Astrocyte of the hippocampus (primary cell): ENCODE measurements at places on chromosomes 6 and 20.
A peak's percentile ranks its signal among the peaks of the same experiment; 100 is the strongest.

- no peak for DNase-seq
These were observed 269.4 kb downstream of the RNF144B start for GRCh38 chr6:18656506-18656905.

GRCh38 chr6:90346729-90347128 lies 50.1 kb upstream of the BACH2 start:
- no peak for DNase-seq

- DNase-seq = no peak
These were observed 16.5 kb downstream of the KPNA5 start for GRCh38 chr6:116697480-116697879.

DNA sequence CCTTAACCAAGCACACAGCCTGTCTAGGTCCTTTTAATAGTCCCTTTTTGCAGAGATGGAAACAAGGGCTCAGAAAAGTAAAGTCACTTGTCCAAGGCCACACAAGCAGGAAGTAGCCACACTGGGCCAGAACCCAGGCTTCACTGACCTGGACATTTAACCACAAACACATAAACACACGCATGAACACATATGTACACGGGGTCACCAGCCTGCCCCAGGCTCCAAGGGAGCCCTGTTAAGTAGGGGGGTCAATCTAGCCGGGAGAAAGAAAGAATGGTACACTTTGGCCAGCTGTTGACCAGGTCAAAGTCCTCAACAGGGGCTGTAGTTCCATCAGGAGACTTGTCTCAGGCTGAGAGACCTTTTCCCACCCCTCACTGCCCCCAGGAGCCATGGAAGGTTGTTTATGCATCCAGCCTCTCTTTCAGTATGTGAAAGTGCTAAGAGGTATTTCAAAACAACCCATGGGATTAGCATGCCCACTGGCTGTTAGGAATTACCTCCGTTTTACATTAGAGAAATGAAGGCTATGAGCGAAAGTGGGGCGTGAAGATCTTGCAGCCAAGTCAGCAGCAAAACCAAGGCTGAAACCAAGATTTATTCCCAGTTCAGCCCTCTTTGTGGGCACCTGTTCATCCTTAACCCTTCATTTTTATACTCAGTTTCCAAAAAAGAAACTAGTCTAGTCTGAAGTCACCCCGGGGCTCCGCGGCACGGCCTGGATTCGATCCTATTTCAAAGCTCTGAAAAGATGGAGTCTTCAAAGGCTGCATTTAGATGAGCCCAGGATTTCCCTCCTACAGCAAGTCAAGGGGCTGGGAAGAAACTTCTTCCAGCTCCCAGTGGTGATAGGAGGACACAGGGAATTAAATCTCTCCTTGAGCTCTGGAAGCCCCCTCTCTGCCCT lies 9.8 kb downstream of the SDC4 start:
- DNase-seq = no peak

- DNase-seq = peak; percentile 32
These were observed 144.3 kb upstream of the TENT5A start for GRCh38 chr6:81896525-81897503.

DNA sequence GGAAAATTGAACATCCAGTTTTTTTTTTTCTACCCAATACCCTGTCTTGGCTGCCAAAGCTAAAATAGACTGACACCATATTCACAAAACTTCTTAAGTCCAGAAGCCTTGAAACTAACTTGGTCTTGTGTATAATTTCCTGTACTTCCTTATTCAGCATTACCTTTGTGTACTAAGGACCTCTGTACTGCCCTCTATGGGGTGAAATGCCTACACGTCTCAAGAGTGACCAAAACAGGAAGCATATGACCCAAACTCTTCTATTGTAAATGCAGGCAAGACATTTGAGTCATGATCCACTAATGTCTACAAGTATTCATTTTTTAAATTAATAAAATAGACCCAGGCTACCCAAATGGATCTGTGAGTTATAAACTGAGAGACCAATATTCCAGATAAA lies 50.4 kb downstream of the HMGCLL1 start:
- peak; percentile 23 for DNase-seq

DNA sequence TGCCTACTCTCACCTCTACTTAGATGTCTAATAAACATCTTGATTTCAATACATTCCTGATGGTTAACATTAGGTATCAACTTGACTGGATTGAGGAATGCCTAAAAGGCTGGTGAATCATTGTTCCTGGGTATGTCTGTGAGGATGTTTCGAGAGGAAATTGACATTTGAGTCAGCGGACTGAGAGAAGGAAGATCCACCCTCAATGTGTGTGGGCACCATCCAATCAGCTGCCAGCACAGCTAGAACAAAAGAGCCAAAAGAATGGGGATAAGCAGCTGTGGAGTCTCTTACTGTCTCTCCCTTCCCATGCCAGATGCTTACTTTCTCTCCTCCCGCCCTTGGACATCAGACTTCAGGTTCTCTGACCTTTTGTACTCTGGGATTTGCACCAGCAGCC lies 128.6 kb upstream of the HS3ST5 start:
- no peak for DNase-seq

DNA sequence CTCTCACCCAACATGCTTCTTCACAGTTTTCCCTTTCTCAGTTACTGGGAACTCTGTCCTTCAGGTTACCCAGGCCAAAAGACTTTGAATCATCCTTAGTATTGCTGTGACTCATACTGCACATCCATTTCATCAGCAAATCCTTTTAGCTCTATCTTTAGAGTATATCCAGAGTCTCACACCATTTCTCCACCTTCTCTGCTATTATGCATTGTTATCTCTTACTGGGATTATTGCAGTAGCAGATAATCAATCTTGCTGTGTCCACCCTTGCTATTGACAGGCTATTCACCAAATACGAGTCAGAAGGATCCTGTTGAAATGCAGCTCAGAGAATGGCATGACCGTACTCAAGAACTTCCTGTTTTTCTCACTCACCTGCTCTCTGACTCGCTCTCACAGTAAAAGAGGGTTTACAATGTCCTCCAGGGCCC lies 57.3 kb downstream of the BCKDHB start:
- DNase-seq = peak; percentile 44

DNA sequence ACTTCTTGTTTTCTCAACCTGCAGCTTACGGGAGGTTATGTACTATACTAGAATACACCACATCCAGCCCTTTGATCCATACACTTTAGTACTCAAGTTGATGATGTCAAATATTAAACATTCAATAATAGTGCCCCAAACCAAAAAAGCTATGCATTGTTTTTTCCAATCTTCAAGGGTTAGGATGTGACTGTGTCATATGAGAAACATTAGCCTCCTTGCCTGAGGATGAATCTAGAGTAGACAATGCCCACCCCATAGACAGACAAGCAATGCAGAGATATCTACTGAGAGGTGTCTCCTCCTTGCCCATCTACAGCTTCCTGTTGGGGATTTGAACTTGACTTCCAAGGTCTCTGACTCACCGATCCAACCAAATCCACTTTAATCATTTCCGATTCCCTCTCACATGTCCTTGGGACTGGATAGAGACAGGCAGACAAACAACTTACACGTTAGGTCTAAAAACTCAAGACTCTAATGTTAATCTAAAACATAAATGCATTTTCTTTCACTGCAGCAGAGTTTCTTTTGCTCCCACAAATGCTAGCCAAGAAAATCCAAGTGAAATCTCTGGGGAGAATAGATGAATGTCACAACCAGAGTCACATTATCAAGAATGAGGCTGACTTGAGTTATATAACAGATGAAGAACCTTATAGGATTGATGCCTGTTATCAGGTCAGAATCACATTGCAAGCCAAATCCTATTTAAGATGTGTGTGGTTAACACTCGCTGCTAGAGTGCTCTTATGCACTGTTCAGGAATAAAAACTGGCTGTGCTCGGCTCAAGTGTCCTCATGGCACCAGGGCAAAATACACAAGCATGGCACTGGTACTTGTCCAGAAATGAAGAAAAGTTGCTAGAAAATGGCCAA lies 75.5 kb upstream of the TNFAIP3 start:
- no peak for DNase-seq

DNA sequence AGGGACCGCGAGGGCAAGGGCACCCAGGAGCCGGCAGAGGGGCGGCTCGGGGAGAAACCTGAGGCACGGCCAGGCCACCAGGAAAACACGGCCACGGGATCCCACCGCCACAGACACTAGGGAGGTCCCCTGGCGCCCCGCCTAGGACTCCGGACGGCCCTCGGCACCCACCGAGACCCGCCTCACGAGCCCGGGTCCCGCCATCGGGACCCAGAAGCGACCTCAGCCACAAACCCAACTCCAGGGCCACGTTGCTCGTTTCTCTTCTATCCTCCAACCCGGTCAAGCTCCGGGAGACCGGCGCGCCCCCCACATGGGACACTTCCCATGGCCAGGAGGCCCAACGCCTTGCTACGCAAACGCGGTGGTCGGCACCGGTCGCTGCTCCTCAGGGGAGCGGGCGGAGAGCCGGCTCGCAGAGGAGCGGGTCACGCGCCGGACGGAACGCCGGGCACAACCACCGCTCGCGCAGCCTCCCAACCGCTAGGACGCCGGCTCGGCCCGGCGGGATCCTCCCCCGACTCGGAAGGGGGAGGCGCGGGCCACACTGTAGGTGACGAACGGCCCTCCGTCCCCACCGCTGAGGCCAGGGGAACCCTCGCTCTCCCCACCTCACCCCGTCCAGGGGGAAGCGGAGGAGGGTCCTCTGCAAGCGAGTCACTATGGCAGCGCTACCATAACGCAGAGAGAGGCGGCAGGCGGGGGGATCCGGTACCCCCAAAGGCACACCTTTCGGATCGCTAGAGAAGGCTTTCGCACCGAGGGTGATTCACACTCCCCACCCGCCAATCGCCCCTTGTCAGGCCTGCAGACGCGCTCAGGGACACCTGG lies 1514.1 kb upstream of the DEFB115 start:
- DNase-seq = no peak

DNA sequence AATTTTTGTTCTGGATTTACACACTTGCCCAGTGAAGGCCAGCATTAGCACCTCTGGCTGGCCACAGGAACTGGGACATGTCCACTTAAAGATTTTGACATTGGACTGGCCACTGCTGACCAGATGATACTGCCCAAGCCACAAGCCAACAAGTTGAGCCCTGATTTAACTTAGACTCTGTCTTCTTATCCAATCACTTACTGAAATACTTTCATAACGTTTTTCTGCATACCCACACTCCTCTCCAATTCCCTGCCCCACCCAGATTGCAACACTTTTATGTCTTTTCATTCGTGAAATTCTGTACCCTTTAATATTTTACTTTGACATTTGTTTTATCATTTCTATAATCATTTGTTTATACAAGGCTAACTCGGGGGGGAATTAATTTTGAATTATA lies 170.3 kb upstream of the TAB2 start:
- no peak for DNase-seq

- no peak for DNase-seq
These were observed 4.5 kb upstream of the AP5S1 start for GRCh38 chr20:3815703-3816315.

DNA sequence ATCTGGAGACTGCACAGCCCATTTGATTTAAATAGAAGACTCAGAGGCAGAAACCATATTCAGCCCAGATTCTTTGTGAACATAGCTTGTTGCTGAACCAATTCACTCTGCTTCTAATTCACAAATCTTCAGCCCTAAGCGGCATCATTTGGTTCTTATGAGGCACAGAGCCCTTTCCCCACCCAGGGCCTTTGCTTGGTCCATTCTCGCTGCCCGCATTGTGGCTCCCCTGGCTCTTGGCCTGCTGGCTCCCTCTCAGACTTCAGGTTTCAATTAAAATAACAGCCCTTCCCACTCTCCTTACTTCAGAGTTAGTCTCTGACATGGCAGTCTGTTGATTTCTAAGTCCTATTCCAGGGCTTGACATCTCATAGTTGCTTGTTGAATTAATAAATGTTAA lies 9.4 kb upstream of the TMEM14A start:
- peak; percentile 33 for DNase-seq

DNA sequence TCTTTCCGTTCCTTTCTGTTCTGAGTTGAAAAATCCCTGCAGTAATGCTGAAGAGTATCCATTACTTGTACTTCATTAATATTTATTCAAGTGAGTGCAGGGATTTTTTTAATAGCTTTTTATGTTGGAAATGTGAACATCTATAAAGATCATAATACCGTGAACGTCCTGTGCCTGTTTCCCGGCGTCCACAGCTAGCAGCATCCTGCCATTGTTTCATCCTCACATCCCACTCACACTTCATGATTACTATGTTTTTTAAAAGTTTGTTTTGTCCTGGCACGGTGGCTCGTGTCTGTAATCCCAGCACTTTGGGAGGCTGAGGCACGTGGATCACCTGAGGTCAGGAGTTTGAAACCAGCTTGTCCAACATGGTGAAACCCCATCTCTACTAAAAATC lies 54.3 kb downstream of the SASH1 start:
- no peak for DNase-seq

DNA sequence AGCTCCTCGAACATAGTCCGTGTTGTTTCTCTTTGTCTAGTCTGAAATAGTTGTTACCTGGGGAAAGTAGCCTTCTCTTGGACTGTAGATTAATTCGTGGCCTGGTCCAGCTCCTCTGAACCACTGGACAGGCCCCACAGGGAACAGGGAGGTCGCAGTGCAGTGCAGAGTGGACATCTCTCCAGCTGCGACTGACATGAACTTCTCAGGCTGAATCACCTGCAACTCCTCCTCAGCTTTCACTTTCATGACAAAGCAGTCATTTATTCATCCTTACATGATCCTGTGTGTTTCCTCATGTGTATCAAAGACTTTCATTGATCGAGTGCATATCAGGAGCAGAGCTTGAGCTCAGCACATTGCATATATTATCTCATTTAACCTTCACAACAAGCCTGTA lies 19.1 kb upstream of the SIRPG start:
- DNase-seq = no peak

DNA sequence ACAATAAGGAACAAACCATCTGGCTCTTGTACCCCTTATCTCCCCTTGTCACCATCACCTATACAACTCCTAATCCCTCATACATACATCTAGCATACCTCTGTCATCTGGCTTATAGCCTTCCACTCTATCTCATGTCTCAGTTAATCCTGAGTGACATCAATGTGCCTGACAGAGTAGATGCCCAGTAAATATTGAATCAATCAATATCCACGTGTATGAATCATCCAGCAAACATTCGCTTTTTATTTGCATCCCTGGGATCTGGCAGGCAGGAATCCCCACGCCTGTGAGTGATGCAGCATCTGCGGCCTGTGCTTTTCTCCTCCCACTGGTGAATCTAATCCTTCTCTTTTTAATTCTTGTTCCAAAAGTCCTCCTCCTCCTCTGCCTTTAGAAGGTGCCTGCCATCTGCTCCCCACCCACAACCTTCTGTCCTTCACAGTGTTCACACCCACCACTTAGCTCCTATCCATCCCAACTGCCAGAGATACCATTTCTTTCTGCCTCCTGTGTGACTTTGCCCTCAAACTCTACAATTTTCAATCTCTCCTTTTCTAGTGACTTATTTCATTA lies 37.6 kb downstream of the ZNF391 start:
- no peak for DNase-seq

DNA sequence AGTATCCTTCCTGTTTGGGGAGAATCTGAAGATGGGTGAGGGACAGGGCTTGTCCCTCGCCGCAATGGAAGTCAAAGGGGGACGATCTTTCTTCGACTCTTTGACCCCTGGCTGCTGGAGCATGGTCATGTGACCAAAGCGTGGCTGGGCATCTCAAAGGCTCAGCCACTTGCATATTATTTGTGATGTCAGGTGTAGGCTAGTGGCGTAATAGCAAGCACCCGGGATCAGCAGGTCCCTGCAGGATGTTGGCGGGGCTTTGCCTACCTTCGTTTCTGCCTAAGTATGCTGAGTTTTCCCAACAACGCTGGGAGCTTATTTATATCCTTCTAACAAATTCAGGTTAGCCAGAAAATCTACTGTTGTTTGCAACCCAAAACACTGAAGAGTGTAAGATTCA lies 50.3 kb upstream of the IL20RA start:
- DNase-seq = no peak
